ENCODE measurements at places on chromosomes 6 and 20.

DNA sequence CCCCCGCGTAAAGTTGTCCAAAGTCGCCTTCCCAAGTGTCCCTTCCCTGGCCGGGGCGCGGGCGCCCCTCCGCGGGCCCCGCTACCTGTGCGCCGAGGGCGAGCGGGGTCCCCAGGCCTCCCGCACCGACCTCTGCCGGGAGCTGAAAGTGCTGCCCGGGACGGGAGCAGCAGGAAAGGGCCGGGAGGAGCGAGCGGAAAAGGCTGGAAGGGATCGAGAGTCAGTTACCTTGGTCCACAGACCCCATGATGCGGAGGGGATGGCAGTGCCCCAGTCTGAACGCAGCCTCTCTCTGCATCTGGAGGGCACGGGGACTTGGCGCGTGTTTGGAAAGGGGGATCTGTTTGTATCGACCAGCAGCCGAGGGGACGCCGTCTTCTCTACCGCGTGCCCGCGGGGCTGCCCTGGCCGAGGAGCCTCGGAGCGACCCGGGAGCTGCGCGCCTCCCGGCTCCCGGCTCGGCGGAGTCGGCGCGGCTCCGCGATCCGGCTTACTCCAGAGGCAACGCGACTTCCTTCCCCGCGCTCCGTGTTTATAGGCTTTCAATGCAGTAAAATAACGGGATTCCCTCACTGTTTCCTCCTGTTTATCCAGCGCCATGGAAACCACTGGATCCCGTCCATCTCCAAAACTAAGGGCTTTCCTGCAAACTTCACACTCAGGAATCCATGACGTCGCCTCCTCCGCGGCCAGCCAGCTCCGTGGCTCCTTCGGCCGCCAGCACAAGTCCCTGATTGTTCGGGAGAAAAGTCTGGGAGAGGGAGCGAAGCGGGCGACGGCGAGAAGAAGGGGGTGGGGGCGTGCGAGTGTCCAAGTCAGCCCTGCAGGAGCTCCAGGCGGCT, 20.0 kb upstream of the NFATC2 start:
- peak; percentile 95 for DNase-seq

DNA sequence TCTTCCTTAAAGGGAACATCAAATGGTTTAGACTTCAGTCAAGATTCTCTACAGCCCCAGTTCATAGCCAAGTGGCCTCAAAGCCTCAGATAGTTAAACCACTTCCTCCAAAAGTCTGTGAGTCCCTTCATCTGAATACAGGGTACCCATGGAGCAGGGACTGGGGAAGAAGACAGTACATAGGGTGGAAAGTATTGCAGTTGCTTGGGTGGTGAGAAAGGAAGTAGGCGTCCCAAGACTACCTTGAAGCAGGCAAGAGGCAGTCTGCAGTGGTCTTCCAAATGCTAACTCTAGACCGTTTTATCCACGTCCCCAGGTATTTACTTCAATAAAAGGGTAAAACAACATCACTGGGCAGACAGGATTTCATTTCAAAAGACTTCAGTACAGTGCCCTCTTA, 2.0 kb downstream of the FYN start:
- peak; percentile 17 for DNase-seq

DNA sequence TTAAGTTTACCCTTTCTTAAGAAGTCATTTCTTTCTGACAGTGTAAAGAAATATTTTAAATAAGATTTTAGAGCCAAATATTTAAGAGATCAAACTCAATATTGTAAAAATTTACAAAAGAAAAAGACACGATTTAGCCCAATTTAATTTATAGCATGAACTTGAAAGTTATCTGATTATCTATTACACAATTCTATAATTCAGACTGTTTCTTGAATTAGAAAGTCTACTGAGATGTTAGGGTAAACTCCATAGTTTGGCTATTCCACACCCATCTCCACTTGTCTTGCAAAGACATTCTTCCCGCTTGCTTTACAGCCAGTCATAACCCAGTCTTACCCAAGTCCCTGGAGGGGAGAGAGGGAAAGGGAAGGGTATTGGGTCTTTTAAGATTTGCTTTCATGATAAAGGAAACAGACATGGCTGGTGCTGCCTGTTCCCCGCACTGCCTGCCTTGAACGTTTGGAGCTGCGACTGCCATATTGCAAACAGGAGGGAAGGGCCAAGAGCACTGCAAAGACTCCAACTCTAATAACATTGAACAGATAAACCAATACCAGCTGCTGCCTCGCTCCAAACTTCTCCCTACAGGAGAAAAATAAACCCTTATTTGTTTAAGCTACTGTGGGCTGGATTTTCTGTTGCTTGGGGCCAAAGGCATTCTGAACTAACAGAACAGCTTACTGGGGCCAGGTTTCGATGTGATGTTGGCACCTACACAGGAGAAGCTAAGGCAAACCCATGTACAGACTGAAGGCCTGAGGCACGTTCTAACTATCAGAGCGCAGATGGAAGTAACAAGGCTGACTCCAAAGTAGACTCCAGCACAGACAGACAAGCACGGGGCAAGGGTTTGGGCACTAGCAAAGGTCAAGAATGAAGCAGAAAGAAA, 552.3 kb upstream of the JARID2 start:
- DNase-seq = no peak

GRCh38 chr6:106546691-106547414, 82.4 kb downstream of the RTN4IP1 start:
- peak; percentile 77 for DNase-seq

GRCh38 chr6:53119772-53120409, 28.8 kb downstream of the GCM1 start:
- peak; percentile 71 for DNase-seq

GRCh38 chr6:45892696-45893245, 122.9 kb downstream of the CLIC5 start:
- DNase-seq = no peak

- DNase-seq = peak; percentile 29
These were observed 195.0 kb upstream of the CEP162 start for GRCh38 chr6:84422380-84422968.

DNA sequence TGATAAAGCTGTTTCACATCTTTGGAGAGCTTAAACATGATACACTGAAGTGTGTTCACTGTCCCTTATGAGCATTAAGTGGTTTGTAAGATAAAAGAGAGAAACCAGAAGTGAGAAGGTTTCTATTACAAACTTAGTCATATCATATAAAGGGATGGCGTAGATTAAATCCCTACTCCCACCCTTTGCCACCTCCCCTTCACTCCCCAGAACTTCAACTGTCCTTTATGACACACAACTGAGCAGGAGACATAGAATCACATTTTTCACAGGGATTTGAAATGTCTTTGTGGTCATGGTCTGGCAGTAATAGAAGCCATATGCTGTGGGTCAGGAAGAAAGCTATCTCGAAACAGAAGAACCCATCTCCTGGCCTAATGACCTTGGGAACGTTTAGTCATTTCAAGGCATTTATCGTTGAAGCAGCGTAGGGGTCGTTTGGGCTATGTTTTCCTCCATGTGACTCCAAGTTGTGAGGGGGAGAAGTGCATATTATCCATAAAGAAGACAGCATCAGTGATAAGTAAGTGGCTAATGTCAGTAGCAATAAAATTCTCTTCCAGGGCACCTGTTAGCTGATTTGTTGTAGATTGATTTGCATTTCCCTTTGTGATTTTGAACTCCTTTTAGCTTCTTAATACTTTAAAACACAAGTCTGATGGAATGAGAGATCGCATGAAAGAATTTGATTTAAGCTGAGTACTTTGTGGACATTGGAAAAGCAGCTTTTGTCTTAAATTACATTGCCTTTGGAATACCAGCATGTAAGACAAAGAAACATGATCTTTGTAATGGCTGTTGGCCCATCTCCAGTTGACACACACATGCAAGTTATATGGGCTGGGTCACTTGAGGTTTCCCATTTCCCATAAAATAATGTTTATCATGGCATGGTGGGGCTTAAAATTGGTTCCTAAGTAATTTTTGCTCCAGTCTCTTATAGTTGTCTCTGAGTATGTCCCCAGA, 501.5 kb upstream of the FLRT3 start:
- DNase-seq = no peak

GRCh38 chr6:155126727-155127439, 131.8 kb downstream of the TIAM2 start:
- peak; percentile 81 for DNase-seq

DNA sequence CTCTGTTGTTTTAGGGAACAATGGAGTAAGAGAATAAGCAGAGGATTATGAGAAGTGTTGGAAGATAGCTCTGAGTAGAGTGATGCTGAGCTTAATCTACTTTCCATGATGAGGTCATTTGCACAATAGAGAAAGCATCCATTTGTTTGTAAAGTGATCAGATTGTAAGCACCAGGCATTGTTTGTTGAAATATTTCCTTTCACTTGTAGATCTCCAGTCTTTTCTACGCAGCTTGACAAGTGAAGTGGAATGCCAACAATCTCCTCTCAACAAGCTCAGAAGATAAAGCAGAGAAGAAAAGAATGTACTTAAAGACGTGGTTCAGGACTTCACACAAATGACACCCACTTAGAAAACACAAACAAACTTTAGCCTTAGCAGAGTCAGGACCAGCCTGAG, 80.1 kb upstream of the MARCKS start:
- no peak for DNase-seq

- DNase-seq = no peak
These were observed 246.2 kb downstream of the FOXC1 start for GRCh38 chr6:1855890-1856289.

DNA sequence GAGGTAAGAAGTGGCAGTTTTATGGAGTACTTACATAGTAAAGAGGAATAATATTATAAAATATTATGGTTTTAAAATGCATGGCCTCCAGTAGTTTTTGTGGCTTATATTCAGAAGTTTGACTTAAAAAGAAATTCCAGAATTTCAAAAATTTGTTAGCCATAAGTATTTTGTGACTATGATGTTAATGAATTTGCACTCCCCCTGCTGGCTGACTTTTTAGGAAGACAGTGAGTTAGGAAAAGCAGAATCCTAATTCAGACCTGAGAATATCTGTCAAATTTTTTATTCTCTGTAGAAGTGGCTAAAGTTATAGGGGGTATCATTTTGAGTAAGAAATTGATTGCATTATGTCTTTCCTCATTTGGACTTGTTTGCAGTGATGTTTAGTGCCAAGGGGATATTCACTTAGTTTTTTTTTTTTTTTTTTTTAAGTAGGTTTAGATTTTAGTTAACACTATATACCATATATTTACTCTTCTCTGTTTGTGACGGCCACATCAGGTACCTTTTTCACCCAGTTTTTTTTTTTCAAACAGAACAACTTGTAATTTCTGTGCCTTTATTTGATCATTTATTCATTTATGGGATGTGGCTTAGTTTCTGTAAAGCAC, 40.8 kb downstream of the ZFAND3 start:
- DNase-seq = peak; percentile 65

GRCh38 chr20:32289661-32290431, 12.4 kb downstream of the KIF3B start:
- DNase-seq = no peak

GRCh38 chr6:158113802-158114201, 54.3 kb downstream of the SERAC1 start:
- DNase-seq = no peak

DNA sequence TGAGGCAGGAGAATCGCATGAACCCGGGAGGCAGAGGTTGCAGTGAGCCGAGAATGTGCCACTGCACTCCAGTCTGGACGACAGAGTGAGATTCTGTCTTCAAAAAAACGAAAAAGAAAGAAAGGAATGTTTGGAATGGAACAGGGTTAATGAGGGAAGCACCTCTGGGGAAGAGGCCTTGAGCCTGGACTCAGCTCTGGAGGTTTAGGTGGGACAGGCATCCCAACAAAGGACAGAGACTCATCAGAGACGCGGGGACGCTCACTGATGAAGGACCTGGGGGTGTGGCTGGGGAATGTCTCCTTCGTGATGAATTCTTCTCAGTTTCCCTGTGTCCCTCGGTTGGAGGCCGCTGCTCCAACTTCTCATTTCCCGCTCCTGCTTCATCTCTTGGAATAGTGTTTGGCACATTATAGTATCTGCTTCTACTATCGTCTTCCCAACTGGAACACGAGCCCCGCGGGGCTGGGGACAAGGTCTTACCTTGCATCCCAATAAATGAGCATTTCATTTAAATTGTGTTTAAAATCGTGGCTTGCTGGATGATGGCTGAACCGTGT, 27.6 kb downstream of the KIF25 start:
- DNase-seq = no peak

GRCh38 chr6:105839266-105839665, 246.9 kb upstream of the PRDM1 start:
- no peak for DNase-seq

DNA sequence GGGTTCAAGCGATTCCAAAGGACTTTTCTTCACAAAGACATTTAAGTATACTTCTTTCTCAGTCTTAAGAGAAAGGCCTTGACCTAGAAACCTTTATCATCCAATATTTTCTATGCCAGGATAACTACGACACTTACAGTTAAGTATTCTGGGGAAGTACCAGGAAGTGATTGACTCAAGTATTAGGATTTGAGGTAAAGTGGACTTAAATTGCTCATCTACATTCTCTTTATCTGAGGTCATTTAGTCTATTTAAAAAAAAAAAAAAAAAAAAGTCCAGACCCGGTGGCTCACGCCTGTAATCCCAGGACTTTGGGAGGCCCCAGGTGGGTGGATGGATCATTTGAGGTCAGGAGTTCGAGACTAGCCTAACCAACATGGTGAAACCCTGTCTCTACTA, 114.7 kb downstream of the ZFAND3 start:
- DNase-seq = peak; percentile 35

DNA sequence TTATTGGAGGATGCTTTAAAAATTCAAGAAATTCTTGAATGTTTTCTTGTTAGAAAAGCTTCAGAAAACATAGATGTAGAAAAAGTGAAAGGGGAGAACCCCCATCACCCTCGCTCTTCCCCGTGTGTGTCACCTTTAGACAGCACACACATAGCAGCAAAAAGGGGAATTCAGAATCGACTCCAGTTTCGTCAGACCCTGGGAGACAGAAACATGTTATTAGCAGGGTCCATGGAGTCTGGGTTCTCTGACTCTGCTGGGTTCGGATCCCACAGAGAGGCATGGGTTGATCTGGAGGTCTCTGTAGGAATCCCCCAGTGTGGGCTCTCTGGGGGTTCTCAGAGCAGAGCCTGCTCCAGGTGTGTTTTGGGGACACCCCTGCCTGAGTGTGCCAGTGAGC, 43.7 kb downstream of the ARHGAP40 start:
- DNase-seq = no peak

DNA sequence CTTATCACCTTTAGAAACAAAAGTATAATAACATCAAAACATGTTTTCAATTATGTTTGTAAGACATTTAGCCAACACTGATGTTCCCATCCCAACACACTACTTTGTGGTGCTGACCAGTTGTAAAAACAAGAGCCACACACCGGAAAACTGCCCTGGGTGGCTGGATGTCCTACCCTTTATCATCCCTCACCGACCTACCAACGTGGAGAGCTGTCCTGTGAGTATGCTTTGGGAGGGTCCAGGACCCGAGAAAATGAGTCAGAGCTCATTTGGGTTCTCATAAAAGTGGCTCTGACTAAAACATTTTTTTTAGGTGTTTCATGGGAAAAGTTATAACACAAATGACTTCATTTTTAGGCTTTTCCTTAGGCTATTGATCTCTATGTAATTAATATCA, 29.3 kb upstream of the CTAGE9 start:
- DNase-seq = peak; percentile 84

- DNase-seq = no peak
These were observed 33.2 kb upstream of the MYB start for GRCh38 chr6:135147637-135148592.

Measured in EL (cell line).